G401 (cell line): ENCODE measurements at places on chromosomes 2 and 18. TPM values are rescaled to one million over a fixed set of nuclear protein-coding genes. Genes with fewer than 3 reads are reported as not detected.

DNA sequence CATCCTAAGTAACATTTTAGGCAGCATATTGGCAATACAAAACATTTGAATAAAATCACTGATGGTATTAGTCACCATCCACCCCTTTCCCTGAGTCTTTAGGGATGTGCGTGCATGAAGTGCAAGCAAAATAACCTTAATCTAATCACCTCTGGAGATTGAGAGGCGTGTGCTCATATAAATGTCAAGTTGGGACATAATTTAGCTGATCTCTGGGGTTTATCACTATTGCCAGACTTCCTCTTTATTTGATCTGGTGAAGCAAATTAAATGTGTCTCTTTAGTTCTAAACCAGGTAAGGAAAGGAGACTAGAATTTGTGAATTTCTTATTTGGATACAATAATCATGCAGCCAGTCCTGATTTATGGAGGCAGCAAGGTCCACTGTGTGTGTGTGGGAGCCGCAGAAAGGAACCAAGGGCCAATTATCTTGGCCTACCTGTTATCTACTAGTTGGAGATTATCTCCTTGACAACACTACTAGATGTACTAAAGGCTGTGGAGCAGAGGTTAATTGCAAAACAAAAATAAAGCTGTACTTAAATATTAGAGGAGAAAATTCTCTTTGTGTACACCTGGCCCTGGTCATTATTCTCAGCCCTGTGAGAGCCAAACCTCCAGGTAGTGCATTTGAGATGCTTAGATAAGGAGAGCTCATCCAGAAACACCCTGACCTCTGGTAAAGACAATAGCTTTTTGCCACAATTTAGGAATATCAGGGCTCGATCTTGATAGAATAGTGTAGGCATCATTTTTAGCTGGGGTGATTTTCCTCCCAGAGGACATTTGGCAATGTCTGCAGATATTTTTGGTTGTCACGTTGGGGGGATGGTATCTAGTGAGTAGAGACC lies 78.2 kb downstream of the HRH4 start:
- DNase-seq, result no peak

DNA sequence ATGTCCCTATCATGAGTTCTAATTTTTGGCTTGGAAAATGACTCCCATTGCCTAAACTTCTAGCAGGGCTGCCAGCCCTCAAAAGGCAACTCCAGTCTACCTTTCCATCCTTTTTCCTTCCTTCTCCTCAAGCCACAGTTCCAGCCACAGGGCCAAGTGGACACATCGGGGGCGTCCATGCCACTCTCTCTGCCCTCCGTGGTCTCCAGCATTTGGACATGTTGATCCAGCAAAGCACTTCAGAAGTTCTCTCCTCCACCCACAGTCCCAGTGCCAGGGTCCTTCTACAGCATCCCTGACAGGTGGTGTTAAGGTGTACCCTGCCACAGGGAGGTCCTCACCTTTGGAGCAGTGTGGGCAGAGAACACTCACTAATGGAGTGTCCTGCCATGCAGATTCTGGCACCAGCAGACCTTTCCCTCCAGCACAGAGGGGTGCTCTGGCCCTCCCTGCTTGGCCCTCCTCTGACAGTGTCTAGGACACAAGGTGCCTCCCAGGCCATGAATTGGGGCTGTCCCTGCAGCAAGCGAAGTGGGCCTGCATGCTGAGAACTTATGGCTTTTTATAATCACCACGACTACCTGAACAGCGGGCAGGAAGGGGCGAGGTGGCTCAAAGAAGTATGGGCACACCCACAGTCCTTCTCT lies 1.6 kb upstream of the FABP1 start:
- no peak for DNase-seq

DNA sequence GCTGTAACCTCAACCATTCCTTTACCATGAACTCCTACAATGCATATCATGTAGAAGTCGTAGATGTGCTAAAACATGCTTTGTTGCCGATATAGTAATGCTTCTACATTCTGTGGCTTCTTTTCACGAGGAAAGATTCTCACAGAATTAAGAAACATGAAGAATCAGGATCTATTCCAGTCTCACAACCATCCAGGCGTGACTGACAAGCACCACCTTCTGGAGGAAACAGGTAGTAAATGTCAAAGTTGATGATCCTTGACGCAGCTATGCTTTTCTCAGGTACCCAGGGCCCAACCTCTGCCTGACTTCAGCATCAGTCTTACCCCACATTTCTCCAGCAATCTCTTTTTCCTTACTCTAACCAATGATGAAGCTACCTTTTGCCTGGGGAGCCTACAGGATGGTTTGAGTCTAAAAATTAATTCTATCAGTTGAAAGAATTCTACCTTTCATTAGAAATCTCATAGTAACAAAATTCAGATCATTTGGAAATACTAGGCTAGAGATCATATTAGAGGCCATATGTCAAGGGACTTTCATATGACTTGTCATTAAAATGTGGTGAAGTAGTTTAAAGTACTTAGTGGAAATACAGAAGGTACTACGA lies 123.3 kb upstream of the RND3 start:
- no peak for DNase-seq

The BMP10 gene
- not detected in 2 replicates for total RNA-seq

DNA sequence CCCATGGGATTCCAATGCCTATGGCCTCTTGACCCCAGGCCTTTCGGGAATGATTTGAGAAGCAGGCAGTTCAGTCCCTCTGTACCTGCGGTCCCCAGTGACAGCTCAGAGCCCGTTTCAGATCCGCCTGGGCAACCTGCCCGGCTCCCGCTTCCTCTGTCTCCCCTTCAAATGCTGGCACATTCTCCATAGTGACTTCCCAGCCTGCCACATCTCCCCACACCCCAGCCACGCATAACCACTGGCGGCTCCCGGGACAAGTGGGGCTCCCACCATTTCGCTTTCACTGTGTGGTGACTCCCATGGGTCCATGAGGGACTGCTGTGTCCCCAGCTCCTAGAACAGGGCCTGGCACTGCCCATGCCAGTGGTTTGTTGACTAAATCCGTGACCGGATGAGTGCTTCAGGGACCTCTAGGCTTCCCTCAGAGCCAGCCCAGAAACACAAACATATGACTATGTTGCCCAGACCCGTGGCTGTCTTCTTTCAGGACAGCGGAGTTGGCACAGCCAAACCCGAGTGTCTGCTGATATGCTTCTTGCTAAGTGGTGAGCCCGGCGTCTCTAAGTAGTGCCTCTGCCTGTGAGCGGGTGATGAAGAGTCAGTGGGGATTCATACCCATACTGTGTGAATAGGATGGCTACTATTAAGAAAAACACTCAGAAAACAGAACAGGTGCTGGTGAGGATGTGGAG lies 91.2 kb downstream of the GLI2 start:
- DNase-seq, result no peak

GRCh38 chr2:174328961-174329715 lies 5.6 kb upstream of the SP9 start:
- DNase-seq, result no peak

GRCh38 chr2:44524347-44524926 lies 162.7 kb downstream of the CAMKMT start:
- no peak for DNase-seq

- DNase-seq, result no peak
Observed at GRCh38 chr2:15737314-15738224, 145.9 kb downstream of the DDX1 start.

DNA sequence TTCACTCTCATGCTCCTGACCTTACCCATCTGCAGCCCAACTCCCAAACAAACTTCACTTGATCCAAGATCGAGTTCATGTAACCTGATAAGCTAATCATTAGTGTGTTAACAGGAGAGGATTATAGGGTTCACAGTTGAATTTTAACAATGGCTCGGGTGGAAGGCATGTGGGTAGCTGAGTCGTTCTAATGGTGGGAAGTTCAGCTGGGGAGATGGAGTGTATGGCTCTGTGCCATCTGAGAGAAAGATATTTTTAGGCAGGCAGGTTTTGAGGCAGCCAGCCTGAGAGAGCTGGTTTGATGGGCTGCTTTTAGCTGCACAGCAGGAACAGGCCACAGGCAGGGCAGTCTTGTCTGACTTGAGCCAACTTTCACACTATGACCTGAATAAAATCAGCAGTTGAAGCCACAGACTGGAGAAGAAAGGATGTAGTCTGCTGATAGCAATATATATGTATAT lies 17.7 kb upstream of the NFE2L2 start:
- peak; percentile 88 for DNase-seq

DNA sequence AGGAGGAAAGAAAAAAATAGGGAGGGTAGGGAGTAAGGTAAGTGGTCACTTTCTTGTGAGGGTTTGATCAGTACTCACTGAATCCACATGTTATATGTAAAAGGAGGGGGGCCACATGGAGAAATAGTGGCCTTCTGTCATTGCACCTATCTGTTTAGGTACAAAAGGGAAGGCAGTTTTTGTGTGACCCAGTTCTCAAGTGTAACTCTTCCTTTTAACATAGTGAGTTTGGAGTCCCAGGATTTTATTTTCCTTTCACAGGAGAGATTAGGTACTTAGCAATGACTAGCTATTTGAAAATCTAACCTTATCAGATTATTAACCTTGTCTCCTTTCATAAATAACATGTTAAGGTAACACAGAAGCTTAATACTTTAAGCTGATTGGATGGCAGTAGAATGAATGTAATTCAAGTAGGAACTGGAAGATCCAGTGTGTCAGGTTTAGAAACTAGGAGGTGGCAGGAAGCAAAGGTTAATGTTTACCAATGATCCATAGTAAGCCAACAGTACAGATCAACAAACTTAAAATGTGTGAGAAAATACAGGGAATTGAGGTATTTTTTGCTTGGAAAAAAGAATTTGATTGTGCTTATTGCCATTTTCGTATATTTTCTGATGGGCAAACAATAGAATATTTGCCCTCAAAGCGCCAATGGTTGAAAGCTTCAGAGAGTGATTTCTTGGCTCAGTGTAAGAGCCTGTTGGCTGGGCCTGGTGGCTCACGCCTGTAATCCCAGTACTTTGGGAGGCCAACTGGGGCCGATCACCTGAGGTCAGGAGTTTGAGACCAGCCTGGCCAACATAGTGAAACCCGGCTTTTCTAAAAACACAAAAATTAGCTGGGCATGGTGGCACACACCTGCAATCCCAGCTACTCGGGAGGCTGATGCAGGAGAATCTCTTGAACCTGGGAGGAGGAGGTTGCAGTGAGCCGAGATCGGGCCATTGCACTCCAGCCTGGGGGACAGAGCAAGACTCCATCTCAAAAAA lies 11.3 kb downstream of the HNMT start:
- no peak for DNase-seq

The CFC1 gene
- not detected in 2 replicates for total RNA-seq

The REG3A gene
- not detected in 2 replicates for total RNA-seq

The FIGLA gene
- not detected in 2 replicates for total RNA-seq

DNA sequence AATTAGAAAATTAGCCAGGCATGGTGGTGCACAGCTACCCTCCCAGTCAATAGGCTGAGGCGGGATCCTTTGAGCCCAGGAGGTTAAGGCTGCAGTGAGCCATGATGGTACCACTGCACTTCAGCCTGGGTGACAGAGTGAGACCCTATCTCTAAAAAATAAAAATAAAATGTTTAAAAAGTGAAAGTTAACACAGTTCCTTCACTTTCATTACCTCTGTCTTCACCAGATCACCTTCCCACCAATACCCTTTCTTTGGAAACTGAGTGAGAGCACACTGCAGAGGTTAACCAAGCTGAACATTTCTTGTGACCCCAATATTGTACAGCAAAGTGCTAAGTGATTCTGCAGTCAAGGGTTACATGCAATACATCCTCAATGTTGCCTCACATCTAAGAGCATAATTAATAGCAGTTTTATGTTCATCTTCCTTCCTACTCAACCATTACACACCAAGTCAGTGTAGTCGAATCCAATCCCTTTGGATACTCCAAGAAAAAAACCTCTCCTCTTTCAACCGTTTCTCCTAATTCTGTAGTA lies 1.7 kb downstream of the L3MBTL4 start:
- no peak for DNase-seq

The HRH4 gene
- not detected in 2 replicates for total RNA-seq

DNA sequence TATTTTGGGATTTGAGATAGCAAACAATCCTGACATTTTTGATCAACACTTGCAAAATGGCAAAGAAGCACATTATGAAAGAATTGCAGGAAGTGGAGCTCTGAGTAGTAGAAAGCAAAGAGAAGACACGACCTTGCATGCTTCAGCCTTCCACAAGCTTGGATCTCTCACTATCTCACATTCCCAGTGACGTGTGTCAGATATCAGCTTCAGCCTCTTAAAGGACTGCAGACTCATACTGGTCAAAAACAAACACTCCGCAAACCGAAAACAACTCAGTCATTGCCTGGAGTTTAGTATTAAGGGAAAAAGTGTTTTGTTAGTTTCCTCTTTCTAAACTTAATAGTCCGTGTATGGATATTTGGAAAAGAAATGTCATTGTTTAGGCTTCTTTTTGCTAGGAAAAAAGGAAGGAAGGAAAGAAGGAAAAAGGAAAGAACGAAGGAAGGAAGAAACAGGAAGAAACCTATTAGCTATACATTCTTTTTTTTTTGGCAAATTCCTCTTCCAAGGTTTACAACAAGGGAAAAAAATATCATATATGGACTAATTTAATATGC lies 32.6 kb upstream of the SLC40A1 start:
- no peak for DNase-seq

The C2orf80 gene
- total RNA-seq, result 7.4 and 30.2 TPM in 2 replicates

DNA sequence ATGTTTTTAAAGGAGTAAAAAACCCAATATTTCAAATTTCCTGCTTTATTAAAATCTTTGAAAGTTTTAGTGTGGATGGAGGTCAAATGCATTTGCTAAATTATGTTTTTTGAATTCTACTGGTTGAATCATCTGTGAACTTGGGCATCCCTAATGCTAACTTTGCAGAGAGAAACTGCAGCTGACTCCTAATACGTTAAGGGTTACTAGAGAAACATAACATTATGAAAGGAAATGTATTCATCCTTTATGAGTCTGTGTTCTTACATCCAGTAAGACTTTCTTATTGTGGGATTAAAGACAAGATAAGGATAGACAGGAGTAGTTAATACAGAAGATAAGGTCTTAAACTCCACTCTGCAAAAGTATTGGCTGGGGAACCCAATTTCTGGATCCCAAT lies 140.6 kb downstream of the FAM124B start:
- DNase-seq, result no peak

GRCh38 chr18:21118806-21119205 lies 7.2 kb upstream of the ROCK1 start:
- no peak for DNase-seq

DNA sequence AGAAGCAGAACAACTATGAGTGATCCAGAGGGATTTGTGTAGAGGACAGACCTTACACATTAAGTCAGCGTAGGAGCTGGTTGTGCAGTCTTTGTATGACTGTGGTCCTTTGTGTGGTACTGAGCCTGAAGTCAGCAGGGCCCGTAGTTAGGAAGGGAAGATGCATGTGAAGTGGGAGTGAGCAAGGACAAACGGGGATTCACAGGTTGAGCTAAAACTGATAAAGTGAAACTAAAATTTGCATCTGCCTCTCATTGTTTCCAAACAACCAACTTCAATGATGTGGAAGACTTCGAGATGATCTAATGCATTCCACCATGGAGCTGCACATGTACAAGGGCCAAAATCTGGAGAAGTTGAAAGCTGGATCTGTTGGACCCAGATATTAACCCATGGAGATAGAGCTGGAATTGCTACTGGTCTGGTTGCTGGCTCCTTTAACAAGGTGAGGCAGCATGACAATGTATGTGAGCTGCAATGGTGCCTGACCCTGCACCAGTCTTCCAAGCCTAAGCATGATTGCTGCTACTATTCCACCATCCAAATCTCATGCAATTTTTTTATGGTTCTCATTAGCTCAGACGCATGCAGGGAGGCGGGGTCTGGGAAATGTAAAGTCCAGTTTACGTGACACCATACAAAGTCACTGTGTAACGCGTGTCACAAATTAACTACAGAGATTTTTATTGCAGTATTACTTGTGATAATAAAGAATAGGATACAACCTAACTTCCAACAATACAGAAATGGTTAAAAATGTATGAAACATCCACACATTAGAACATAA lies 12.1 kb upstream of the CYBRD1 start:
- no peak for DNase-seq

GRCh38 chr18:68660354-68661183 lies 54.3 kb downstream of the TMX3 start:
- peak; percentile 77 for DNase-seq

The DNAJC5G gene
- total RNA-seq, result not detected in 2 replicates
